ENCODE measurements at places on chromosomes 5 and 9. TPM values are rescaled to one million over a fixed set of nuclear protein-coding genes. Genes with fewer than 3 reads are reported as not detected.
A peak's percentile ranks its signal among the peaks of the same experiment; 100 is the strongest.

GRCh38 chr9:2087500-2088313 is 72.6 kb downstream of the SMARCA2 start:
- peak; percentile 42 for DNase-seq

DNA sequence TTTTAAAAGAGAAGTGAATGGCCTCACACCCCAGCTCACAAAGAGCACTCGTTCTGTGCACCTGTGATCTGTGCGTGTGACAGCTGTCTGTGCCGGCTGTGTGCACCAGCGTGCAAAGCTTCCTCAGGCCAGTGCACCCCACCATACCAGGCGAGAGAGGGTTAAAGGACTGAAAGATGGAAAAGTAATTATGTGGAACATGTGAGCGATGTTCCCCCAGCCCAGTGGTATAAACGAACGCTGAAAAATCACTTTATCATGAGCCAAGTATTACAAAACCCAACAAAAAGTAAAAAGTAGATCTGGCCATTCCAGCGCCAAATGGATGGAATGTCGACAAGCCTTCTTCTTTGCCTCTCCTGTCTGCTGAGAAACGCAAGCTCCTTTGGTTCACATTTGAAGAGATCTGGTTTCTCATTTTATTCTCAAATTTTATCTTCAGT is 53.7 kb downstream of the IPPK start:
- peak; percentile 31 for DNase-seq

DNA sequence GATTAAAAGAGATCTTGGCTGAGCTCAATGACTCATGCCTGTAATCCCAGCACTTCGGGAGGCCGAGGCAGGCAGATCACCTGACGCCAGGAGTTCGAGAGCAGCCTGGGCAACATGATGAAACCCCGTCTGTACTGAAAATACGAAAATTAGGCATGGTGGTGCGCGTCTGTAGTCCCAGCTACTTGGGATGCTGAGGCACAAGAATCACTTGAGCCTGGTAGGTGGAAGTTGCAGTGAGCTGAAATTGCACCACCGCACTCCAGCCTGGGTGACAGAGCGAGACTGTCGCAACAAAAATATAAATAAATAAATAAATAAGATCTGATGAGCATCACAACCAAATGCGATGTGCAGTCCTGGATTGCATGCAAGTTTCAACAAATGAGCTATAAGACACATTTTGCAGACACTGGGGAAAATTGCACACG is 8.7 kb upstream of the ENG start:
- DNase-seq = no peak

JAKMIP2 gene
- total RNA-seq = 15.1 TPM

PCDHB8 gene
- 5.3 TPM for total RNA-seq
